ENCODE measurements at places on chromosomes 16 and 17. TPM values are rescaled to one million over a fixed set of nuclear protein-coding genes. Genes with fewer than 3 reads are reported as not detected.

DNA sequence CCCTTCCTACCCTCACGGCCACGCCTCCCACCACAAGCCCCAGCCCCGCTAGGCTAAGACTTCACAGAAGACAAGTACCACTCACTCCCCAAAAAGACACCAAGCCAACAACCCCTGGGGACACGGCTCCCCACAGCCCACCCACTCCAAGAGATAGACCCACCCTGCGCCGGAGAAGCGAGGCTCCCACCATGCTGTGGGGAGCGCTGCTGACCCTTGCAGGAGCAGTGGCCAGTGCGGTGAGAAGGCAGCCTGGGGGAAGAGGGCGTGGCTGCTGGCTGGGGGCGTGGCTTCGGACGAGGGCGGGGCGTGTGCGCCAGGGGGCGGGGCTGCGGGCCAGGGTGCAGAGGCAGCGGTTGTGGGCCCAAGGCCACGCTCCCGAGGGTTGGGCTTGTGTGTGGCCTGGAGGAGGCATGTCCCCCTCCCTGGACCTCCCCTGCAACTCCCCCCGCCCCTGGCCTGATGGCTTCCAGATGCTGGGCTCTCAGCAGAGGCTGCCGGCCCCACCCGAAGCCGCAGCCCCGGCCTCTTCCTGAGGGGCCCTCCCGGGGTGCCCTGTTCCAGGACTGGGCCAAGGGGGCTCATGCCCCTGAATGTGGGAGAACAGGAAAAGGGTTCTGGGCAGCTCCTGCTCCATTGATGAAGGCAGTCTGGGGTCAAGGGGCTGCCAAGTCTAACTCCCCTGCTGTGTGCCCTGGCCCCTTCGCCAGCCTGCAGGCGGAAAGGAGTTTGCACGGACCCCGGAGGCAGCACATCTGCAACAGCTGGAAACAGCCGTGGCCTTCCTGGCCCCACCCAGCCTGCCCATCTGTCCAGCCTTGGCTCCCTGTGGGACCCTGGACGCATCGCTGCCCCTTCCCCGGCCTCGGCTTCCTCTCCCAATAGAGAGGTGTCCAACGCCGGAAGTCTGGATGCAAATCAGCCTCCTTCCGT is 9.1 kb downstream of the TFAP4 start:
- no peak for DNase-seq

- no peak for DNase-seq
Measured at GRCh38 chr16:66881014-66881417, 701 bp downstream of the PDP2 start.

DNA sequence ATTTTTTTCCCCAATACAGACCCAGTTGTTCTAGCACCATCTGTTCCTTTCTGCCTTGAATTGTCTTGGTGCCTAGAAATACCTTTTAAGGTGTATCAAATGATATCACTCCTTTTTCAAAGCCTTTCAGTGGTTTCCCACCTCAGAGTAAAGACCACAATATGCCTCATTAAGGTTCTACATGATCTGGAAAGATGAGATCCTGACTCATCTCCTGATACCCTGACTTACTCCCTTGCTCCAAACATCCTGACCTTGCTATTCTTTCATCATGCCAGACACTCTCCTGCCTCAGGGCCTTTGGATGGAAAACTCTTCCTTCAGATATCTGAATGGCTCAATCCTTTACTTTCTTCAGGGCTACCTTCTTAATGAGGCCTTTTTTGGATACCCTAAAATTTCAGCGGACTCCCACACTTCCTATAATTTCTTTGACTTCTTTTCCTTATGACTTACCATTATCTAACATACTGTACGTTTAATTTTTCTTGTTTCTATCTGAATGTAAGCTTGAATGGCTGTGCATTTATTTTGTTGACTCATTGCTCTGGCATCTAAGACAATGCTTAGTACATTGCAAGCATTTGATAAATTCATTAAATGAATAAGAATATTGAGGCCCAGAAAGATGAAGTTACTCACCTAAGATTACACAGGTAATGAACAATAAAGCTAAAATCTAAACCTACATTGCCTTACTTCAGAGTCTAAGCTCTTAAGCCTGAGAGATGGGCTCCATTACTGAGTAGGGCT is 19.2 kb downstream of the FLOT2 start:
- DNase-seq, result no peak

- DNase-seq, result no peak
Measured at GRCh38 chr16:85582229-85582991, 30.7 kb upstream of the GSE1 start.

- DNase-seq, result no peak
Measured at GRCh38 chr16:87127061-87127765, 190.0 kb downstream of the C16orf95 start.

DNA sequence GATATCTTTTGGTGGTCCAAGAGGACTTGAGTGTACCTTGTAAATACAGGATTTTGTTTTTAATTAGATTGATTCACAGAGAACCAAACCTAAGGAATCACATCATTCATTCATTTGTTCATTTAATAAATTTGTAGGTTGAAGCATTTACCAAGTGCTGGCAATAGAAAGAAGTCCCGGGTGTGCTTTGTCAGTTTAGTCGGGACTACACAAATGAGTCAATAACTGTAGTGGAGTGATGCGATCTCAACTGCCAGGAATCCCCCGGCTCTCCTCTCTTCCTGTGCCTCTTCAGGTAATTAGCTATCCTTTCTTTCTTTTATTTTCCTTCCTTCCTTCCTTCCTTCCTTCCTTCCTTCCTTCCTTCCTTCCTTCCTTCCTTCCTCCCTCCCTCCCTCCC is 1.4 kb upstream of the WWOX start:
- DNase-seq, result no peak

DNA sequence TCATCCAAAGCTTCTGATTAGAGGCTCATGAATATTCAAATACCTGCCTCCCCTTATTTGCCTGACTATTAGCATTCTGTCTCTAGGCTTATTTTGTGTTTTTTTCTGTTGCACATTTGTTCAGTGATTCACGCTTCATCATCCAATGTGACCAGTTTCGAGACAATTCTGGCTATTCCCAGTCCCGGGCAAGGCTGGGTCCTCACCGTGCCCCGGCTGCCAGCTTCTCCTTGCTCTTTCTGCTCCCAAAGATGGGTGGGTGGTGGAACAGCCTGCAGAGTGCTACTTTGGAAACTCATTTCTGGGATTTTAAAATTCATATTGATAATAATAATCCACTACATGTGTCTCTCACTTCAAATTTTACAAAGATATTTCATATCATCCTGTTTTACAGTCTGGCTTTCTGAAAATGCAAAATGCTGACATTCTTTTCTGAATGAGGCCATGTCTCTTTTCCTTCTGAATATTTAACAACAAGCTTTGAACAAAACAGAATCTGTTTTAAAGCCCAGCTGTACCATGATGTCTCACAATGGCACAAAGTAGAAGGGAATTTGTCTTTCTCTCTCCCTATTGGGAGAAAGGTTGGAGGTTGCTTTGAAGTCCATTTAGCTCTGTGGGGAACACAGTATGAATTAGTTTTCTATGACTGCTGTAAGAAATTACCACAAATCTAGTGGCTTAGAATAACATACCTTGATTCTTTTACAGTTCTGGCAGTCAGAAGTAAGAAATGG is 116.9 kb upstream of the CDH13 start:
- DNase-seq, result no peak

KRTAP4-1 gene
- not detected for total RNA-seq

Measured in T-cell (primary cell).